ENCODE measurements at places on chromosomes 7 and 10.
A peak's percentile ranks its signal among the peaks of the same experiment; 100 is the strongest.

DNA sequence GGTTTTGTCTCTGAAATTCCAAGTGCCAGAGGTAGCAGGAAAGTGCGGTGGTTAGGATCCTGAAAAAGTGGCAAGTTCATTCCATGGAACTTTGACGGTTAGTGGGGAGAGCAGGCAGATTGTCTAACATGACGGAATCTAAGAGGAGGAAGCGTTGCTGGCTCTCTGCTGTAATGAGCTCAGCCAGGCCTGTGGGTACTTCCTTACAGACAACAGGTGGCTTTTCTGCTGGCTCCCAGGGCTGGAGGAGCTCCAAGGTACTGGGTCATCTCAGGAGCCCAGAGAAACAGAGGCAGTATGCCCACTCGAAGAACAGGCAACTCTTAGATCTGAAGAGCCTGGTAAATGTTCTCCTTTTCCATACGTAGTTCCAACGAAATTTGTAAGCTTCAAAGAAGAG lies 3.1 kb upstream of the AIFM2 start:
- DNase-seq, result no peak

DNA sequence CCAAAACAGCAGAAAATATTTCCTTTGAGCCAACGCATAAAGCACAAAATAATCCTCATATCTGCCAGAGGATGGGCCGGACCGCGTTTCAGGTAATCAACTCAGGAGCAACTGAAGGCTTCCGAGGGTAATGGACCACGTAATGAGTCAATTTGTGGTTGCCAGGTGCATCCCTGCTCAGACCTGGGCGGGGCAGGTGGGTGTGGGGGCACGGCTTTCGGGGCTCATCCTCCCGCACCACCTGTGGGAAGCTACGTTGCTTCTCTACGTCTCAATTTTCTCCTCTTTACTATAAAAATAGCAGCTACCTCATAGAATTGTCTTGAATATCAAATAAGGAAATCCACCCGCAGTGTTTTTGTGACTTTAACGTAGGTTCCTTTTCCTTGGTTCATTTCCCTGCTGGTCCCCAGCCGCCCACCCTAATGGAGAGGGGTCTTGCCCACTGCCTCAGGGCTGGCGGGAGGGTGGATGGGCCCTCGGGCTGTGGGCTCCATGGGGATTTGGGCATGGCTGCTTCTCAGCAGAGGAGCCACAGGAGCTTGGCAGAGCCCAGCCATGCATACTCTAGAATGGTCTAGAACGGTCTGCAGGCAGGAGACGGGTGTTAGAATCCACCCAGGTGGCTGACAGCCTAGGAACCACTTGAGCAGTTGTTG lies 324.7 kb downstream of the ADARB2 start:
- no peak for DNase-seq

DNA sequence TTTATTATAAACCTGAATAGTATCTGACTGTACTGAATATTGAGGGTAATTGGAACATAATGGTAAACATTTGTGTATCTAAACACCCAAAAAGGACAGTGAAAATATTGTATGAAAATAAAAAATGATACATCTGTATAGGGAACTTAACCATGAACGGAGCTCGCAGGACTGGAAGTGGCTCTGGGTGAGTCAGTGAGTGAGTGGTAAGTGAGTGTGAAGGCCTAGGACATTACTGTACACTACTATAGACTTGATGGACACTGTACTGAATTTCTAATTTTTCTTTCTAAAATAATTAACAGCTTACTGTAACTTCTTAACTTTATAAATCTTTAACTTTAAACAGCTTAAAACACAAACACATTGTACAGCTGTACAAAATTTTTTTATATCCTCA lies 454.5 kb upstream of the FZD8 start:
- no peak for DNase-seq

GRCh38 chr7:2477447-2478398 lies 1.5 kb upstream of the GRIFIN start:
- DNase-seq, result peak; percentile 77

DNA sequence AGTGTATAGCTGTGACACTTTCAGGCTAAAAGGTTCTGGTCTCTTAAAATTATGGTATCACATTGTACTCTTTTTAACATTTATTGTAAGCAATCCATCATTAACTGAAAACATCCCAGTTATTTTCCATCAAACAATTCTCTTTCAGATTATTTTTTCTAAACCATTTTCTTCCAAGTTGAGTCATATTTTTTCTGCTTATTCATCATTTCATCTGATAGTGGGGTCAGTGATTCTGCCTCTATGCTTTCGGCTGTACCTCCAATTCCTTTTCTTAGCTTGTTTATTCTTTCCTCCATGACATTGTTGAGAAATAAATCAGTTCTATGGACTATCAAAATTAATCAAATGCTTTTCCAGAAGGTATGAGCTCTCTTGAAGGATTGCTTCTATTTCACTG lies 609 bp upstream of the PNLIP start:
- DNase-seq, result no peak

DNA sequence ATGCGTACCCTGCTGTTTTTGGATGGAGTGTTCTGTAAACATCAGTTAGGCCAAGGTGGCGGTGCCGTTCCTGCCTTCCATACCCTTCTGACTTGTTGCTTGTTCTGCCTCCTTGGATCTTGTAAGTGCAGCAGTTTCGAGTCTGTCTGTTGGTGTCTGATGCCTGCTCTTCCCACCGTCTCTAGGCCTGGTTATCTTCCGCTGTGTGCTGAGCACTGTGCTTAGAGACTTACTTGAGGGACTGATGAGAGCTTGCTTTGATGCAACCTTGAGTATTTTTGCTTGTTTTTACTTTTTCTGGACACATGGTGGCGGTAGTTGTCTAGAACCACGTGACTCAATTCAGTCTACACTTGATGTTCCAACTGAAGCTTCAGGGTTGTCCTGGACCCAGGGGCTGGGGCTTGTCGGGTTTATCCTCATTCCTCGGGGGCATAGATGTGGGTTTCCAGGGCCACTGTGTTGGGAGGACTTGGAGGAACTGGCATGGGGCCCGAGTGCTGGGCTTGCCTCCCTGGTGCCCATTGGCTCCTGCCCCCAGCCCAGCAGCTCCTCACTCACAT lies 14.4 kb upstream of the SPRN start:
- DNase-seq, result peak; percentile 51

GRCh38 chr10:112295853-112296830 lies 12.9 kb downstream of the TECTB start:
- DNase-seq, result no peak

DNA sequence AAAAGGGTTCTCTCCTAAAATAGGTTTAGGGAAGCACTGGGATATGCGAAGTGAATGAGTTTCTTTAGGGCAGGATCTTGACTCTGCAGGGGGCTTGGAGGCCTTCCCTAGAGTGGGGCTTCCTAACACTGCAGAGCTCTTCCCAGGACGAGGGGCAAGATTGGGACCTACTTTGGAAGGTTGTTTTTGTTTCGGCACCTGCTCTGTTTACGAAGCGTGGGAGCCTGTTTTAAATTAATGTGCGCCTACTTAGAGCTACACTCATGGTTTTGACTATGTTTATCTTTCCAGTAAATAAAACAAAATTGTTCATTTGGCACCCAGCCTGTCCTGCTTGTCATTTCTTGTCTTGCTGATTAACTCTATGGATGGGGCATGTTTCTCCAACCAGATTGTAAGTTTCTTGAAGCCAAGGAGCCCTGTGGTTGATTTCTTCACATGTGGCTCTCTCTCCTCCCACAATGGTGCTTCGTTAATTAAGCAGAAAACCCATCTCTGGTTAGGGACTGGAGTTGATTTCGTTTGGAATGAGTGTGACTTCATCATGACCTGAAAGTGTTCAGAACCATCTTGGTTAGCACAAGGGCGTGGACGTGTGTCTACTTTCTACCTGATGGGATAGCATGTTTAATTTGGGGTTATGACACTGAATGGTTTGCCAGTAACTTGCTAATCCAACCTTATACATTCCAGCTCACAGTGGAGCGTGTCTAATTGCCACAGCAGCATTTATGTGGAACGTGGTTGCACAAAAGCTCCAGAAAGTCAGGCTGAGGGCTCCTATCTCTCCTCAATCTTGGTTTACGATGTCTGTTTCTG lies 98.1 kb downstream of the TCF7L2 start:
- DNase-seq, result no peak

DNA sequence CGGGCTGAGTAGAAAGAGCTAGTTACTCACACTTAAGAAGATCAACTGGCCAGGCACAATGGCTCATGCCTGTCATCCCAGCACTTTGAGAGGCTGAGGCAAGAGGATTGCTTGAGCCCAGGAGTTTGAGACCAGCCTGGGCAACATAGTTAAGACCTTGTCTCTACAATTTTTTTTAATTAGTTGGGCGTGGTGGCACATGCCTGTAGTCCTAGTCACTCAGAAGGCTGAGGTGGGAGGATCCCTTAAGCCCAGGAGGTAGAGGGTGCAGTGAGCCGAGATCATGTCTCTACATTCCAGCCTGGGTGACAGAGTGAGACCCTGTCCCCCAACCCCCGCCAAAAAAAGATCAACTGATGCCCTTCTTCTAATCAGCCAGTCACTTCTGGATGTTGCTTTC lies 74.6 kb upstream of the ATP6V0A4 start:
- no peak for DNase-seq

DNA sequence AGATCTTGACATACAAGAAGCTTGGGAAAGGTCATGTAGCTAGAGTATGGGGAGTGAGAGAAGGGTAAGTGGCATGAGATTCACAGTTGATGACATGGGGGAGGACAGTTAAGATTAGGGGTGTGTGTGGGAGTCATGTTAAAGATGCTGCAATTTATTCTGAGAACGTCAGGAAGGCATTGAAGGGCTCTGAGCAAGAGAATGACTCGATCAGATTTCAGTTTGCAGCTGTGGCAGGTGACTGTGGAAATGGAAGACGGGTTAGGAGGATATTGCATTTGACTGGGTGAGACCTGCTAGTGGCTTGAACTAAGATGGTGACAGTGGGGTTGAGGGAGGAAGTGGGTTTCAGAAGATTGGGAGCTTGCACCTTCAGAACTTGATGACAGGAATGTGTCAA lies 5.6 kb downstream of the CDC123 start:
- DNase-seq, result no peak

- DNase-seq, result no peak
Measured at GRCh38 chr10:119537953-119538630, 4.4 kb downstream of the RGS10 start.

DNA sequence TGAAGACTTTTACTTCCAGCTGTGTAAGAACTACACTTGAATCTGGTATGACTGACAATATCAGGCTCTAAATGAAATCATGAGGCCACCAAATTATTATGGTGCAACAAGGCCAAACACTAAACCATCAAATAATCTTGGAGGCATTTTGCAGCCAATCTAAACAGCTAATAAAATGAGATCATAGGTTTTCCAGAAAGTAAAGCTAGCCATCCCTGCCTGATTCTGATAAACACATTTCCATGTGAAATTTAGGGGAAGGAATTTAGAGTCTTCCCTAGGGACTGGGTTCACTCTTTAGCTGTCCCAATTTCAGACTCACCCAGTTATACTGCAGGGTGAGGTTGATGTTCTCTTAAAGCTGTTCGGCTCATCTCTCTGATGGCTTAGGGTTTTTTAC lies 190.3 kb upstream of the TMEM196 start:
- no peak for DNase-seq

- no peak for DNase-seq
Measured at GRCh38 chr7:106196460-106197021, 84.4 kb upstream of the SYPL1 start.

- no peak for DNase-seq
Measured at GRCh38 chr7:131100357-131101054, 227.2 kb upstream of the MKLN1 start.

GRCh38 chr7:20064181-20064970 lies 152.8 kb downstream of the MACC1 start:
- DNase-seq, result no peak

DNA sequence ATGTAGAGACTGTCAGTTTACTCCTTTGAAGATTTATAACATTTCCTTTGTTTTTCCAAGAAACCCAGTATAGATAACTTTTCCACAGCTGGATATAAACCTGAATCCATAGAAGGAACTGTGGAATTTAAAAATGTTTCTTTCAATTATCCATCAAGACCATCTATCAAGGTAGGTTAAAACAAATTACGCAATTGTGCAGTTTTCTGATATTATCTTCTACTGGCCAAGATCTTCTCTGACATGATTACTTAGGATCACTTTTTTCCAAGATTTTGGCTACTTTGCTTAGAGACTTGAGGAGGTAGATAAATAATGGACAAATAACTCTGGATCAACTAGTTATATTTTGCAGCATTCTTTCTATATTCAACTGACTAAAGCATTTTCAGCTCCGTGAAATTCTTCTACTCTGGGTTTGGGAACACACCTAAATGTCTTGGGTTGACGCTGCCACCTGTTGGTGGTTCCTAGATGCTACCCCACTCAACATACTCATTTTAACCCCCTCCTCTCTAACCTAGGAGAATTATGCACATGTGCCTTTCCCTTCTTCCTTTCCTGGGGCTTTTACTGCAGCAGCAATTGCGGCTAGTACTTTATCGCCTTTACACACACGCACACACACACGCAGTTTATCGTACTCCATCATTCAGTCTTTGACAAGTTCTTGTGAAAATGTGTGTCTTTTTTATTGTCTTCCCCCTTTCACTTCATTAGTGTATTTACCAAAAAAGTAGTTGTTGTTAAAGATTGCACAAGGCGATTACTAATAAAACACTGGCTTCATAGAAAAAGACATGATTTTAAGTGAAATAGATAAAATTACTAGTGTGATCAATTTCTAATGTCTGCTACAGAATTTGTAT lies 32.7 kb downstream of the ABCB5 start:
- DNase-seq, result peak; percentile 62

DNA sequence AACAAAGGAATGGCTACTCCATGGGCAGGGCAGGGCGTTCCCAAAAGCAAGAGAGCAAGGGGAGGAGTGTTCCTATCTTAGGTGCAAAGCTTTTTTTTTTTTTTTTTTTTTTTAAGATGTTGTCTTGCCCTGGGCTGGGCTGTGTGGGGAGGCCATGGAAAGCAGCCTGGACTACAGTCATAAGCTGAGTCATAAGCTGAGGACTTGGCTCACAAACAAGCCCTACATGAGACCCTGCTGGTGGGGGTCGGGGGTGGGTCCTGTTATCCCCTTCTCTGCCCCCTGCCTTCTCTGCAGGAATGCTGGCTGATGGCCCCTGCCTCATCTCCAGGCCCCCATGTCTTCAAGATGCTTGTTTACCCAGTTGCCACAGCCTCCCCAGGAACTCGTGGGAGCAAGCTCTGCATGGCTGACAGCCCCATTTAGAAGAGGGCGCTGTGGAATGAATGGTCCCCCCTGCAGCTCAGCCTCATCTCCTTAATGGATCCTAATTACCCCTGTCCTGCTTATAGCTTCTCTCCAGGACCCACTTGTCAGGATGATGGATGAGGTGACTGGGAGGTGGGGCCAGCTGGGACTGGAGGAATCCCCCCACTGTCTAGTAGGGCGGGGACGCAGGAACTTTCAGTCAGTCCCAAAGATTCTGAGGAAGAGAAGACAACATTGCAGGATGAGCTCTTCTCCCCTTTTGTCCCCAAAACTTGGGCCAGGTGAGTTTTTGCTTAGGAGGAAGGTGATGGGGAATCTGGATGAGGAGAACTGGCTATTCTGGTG lies 340.8 kb upstream of the PODXL start:
- peak; percentile 39 for DNase-seq

GRCh38 chr10:28686835-28687682 lies 9.7 kb downstream of the BAMBI start:
- no peak for DNase-seq
